ENCODE measurements at places on chromosomes 6 and 20. TPM values are rescaled to one million over a fixed set of nuclear protein-coding genes. Genes with fewer than 3 reads are reported as not detected.

NRN1 gene
- 5.8 TPM for total RNA-seq

EEF1A2 gene
- total RNA-seq = 1.6 TPM

SLC17A3 gene
- total RNA-seq = 0.66 TPM

MRPL18 gene
- total RNA-seq = 72.9 TPM

HBS1L gene
- 105 TPM for total RNA-seq

POPDC3 gene
- total RNA-seq = not detected

RSPH9 gene
- not detected for total RNA-seq

SAPCD1 gene
- total RNA-seq = 12.8 TPM

TCP1 gene
- total RNA-seq = 227 TPM

MAS1 gene
- total RNA-seq = not detected
